ENCODE measurements at places on chromosomes 2 and 18. TPM values are rescaled to one million over a fixed set of nuclear protein-coding genes. Genes with fewer than 3 reads are reported as not detected.

DNA sequence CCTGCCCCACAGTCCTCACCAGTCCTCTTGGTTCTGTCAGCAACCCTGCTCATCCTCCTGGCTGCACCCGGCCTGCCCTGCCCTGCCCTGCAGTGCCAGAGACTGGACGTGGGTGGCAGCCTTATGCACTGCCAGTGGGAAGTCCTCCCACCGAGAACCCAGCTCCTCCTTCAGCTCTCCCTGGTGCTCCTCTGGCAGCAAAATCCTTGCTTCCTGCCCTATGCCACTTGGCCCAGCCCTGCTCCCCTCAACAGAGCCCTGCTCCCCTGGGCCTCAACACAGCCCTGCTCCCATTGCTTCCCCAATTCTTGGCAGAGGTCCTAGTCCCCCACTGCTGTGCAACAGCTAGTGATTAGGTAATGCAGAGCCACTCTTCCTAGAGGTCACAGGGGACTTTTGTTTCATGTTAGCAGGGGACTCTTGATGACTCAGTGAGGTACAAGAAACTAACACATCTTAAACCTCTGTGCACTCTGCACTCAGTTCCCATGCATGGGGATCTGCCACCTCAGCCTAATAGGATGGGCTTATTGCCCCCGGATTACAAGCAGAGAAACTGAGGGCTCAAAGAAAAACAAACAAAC lies 58.0 kb upstream of the EDAR start:
- no peak for DNase-seq

ANKRD23 gene
- 2.0 TPM for total RNA-seq

CERS6 gene
- total RNA-seq, result 97.9 TPM

GRCh38 chr2:84283506-84283905 lies 175.6 kb downstream of the SUCLG1 start:
- no peak for DNase-seq

CTLA4 gene
- not detected for total RNA-seq

PELI1 gene
- 60.0 TPM for total RNA-seq

CYB5A gene
- total RNA-seq, result 259 TPM

CPO gene
- total RNA-seq, result 0.36 TPM

DNA sequence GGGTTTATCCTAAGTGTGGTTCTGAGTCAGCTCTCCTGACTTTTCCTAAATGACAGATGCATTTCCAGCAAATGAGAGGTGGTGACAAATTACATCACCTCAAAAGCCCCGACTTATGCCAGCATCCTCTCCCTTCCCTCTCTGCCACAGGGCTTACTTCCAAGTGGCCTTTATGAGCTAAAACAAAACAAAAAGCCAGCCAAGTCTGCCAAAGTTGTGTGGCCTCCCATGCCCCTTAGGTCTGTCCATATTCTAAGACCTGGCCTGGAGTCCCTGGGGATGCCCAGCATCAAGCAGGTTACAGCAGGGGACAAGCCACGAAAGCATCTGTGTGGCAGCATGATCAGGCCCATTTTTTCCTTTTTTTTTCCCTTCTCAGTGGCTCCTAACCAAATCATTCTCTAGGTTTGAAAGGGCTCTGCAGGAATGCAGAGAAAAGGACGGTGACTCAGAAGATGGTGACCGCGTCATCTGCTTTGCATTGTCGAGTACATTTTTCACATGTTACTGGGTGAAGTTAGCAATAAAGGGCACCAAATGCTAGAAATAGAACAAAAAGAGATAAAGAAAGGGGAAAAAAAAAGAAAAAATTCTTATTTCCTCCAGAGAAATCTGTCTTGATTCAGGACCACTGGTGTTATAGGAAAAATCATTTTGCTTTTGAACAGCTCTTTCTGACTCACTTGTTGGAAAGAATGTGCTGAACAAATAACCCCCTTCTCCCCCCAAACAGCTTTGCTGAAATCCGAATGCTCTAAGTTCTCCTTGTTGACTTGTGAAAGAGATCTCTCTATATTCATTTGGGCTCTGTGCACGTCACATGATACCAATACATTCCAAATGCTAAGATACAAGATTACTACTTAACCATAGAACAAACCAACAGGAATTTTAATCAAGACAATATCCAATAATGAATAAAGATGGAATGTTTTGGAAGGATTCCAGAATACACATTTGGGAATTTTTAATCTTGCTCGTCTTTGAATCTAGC lies 178.7 kb downstream of the EN1 start:
- DNase-seq, result peak; percentile 21

SLC5A7 gene
- total RNA-seq, result not detected

- no peak for DNase-seq
Observed at GRCh38 chr18:23936381-23936958, 78.1 kb upstream of the TTC39C start.

FTCDNL1 gene
- 2.2 TPM for total RNA-seq

GRCh38 chr18:12770469-12771219 lies 67.8 kb downstream of the PSMG2 start:
- DNase-seq, result no peak

CPLX4 gene
- not detected for total RNA-seq

DNA sequence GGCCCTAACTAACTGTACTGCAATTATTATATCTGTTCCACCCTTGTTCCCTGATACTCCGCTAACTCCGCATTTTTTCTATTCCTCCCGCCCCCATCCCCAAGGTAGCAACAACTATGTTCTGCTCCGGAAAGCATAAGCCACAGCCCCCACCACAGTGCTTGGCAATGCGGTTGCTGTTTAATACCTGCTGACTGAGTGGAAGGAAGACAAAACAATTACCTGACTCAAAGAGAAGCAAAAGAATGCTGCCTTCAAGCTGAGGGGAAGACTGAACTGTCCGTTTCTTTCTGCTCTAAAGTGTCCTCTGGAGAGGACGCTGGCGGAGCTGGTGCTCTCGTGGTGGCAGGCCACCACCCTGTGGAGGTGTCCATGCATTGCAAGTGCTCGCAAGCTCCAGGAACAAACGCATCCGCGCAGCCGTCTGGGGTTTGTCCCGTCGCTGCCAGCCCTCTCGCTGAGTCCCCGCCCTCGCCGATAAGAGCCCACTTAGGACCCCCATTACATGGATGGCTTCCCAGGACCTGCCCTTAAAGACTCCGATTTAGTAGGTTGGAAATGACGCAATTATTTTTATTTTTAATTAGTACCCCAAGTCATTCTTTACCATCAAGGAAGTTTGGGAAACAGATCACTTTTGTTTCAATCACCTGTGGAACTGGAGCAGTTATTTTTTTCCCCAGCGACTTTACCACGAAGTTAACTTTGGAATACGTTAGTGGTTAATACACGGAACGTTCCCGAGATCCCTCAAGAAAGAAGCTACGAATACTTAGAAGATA lies 1.6 kb upstream of the MYL12A start:
- peak; percentile 95 for DNase-seq

ERBB4 gene
- 2.4 TPM for total RNA-seq

DNA sequence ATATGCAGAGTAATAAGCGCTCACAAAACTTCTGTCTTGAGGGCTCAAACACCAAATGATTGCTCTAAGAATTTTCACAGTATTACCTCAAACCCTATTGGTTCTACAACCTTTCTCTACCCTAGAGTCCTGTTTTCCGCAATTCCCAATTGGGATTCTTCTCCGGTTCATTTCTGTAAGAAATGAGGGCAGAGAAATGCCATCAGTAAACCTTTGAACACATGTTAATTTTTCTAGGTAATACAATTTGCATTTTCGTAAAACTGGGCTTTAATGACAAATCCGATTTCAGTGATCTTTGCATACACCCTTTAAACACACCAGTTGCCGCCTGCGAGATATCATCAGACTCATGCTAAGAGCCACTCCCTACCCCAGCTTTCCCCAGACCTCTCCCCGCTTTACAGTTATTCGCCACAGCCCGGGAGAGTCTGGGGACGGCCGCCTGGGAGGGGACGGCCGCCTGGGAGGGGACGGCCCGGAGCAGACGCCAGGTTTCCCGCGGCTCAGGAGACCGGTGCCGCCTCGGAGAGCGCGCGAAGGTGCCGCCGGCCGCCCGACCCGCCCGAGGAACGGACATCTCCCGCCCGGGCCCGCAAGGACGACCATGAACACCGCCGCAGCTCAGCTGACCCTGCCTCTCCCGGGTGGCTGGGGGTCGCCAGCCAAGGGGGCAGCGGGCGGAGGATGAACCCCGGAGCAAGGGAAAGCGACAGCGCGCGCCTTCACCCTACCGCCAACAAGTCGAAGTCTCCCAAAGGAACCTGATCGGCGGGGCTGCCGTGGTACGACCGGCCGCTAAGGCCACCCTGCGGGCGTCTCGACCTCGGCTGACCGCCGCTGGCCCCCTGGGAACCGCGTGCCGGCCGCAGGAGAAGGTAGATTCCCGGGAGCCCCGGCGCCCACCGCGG lies 463 bp downstream of the SMC6 start:
- DNase-seq, result peak; percentile 81

DNA sequence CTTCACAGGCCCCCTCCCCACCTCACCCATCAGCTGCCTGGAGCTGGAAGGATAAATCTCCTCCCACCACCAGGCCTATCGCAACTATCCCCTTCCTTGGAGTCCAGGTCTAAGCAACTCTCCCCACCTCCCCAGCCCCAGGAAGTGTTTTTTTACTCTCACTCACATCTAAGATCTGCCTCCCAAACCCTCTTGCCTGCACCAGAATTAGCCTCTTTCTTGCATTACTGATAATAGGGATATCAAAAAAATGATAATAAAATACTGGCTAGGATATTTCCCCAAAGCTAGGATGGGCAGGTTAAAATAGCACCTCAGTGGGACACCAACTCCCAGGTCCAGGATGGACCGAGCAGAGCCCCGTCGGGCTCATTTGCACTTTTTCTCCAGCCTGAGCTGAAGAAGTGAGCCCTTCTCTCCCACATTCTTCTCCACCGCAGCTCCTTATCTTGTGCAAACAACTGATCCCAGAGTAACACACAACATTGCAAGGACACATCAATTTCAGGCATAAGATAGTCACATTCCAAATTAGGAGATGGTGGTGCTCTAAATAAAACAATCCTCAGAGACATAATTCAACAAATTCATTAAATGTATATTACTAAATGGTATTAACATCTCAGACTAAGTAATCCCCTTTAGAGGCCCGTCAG lies 17.7 kb upstream of the CIB4 start:
- no peak for DNase-seq

DNA sequence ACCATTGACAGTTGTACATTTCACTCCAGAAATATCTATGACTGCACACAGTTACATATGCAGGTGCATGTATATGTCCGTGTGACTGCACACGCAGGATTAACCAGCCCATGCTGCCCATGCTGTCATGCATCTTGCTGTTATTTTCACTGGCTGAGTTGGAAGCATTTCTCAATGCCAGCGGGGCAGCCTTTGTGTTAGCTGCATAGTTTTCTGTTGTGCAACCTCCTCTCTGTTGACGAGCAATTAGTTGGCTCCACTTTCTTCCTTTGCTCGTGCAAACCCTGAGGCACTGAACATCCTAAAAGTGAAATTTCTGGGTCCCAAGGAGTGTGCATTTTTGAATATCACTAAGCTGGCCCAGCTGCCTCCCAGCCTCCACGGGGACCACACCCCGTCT lies 133.4 kb upstream of the GLI2 start:
- DNase-seq, result no peak

GRCh38 chr2:120735746-120736170 lies at the start of gene GLI2:
Gene GLI2, plus strand, starts transcription at chr2:120735868. Its CDS starts 61,453 bp downstream, at chr2:120797321.
- DNase-seq, result peak; percentile 92

CDKL4 gene
- total RNA-seq, result 1.8 TPM

- no peak for DNase-seq
Observed at GRCh38 chr2:228700638-228701037, 519.2 kb upstream of the SPHKAP start.
